ENCODE measurements at places on chromosomes 11 and 22.

GRCh38 chr11:70098936-70099335, 20.8 kb downstream of the ANO1 start:
- DNase-seq: no peak

DNA sequence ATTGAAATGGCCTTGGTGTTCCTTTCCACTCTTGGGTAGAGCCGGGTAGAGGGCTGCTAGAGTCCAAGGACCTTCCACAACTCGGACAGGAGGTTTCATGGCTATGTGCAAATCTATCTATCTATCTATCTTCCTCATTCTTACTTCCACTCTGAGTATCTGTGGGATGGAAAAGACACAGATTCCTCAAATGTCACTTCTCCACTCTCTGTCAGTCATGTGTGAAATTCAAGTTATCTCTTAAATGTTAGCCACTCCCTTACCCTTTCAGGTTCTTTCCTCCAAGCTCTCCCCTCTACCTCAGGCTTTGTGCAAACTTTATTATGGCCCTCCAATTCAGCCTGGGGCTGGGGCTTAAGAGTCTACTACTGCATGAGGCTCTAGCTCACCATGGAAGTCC, 84.3 kb downstream of the GDPD4 start:
- no peak for DNase-seq

GRCh38 chr11:66247295-66247694, 21.1 kb upstream of the RAB1B start:
- DNase-seq: no peak

DNA sequence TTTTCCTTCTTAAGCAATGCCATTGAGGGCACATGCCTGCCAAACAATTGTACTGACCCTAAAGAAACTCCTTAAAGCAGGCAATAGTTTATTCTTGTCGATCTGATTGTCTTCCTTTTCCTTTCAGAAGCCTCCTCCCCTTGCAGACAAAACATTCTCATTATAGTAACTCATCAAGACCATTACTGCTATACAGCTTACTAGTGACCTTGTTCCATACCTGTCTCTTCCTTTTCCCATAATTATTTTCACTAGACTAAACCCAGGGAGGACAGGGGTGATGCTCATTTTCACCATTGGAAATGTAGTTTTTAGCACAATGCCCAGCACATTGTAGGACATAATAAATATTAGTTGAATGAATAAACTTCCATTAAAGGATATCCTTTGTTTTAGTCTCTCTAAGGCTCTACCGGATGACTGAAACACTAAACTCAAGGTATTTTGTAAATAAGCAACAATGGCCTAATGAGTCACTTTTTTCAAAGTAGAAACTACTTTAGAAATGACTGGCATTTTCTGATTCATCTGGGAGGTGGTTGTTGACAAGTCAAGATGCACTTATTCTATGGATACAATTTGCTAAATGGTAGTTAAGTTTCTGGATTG, 9.3 kb upstream of the MSANTD4 start:
- DNase-seq: no peak

GRCh38 chr11:112219476-112220232, 6.6 kb upstream of the PTS start:
- DNase-seq: peak; percentile 77

DNA sequence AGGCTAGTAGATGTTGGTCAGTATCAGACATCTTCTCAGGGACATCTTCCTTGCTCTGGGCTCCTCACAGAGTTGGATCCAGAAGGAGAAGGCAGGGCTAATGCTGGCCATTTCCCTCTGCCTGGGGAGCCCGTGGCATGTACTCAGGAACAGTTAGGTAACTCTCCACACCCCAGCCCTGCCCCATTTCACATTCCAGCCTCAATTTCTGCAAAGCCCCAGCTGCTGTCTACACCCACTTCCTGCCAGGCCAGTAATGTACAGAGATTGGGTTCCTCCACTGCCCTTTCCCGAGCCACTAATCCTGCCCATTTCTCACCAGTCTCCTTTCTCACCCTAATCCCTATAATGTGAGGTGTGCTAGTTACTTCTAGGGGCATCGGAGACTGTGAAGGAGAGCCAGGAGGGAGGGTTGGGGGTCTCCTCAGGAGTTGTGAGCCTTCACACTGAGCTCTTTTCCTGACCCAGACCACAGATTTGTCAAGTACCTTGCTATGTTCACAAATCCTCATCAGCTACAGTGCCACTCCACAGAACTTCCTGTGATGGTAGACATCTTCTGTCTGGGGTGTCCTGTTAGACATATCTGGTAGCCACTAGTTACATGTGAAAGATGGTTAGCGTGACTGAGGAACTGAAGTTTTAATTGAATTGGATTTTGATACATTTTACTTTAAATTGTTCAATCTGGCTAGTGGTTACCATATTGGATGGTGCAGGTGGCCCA, 1.3 kb upstream of the SEC14L3 start:
- no peak for DNase-seq

DNA sequence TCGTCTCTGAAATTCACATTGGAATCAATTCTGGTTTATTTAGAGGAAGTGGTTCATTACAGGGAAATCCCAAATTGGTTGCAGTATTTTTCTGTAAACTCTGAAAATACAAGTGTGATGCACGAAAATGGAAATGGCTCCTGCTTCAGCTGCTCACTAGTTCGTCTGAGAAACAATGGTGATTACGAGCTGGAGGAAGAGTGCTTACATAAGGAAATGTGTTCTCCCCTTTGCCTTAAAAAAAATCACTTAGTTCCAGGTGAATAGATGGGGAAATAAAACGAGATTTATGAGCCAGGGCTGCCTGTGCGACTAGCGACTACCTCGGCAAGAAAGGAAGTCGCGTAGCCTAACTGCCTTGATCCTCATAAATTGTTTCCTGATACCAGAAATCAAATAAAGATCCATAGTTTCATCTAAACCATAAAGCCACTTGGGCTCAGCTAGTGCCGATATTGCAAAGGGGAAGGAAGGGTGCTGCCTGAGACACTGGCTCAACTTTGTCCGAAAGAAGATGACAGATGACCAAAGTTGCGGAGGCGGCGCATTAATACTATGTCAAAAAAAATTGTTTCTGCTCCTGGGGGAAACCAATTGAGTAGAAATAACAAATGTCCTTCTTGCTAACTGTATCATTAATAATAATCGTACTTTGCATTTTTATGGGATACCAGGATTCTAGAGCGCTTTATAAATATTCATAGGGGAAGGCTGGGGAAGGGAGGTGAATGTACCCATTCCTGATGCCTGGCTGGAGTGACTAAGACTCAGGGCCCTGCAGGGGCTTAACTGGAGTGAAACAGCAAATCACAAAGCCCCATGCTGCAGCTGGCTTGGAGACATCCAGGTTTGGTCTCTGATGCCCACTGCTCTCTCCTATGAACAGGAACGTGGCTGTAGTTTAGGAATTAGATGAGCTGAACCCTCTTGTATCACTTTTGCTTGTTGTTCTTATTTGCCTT, 185.7 kb downstream of the BLID start:
- DNase-seq: no peak

- no peak for DNase-seq
These were observed 420.7 kb upstream of the CADM1 start for GRCh38 chr11:115924744-115925567.

DNA sequence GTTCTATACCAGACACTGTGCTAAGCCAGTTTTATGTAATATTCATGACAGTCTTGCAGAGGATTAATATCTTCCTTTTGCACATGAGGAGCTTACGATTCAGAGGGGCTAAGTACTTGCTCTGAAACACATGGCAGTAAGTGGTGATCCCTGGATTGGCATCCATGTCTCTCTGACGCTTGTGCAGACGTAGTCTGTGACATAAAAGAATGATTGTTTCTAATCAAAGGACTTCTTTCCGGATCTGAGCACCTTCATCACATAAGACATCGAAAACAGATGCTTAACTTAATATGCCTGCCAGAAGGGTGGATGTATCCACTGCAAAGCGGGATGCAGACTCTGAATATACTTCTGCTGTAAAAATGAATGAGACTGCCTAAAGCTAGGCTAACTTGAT, 74.8 kb downstream of the ARHGAP42 start:
- peak; percentile 16 for DNase-seq

DNA sequence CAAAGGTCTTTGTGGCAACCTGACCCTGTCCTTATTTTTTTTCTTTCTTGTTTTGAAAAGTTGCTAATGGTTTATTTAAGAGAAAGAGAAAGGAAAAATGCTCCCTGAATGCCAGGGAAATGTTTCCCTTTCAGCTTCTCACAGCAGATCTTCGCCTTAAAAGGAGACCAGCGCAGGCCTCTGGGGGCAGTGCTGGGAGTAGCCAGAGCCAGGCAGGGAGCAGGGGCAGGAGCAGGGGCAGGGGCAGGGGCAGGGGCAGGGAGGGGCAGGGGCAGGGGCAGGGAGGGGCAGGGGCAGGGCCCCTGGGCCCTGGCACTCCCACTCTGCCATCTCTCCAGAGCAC, 5.1 kb downstream of the MOB2 start:
- no peak for DNase-seq

- no peak for DNase-seq
These were observed 67.3 kb upstream of the SHISAL1 start for GRCh38 chr22:44379817-44380755.

DNA sequence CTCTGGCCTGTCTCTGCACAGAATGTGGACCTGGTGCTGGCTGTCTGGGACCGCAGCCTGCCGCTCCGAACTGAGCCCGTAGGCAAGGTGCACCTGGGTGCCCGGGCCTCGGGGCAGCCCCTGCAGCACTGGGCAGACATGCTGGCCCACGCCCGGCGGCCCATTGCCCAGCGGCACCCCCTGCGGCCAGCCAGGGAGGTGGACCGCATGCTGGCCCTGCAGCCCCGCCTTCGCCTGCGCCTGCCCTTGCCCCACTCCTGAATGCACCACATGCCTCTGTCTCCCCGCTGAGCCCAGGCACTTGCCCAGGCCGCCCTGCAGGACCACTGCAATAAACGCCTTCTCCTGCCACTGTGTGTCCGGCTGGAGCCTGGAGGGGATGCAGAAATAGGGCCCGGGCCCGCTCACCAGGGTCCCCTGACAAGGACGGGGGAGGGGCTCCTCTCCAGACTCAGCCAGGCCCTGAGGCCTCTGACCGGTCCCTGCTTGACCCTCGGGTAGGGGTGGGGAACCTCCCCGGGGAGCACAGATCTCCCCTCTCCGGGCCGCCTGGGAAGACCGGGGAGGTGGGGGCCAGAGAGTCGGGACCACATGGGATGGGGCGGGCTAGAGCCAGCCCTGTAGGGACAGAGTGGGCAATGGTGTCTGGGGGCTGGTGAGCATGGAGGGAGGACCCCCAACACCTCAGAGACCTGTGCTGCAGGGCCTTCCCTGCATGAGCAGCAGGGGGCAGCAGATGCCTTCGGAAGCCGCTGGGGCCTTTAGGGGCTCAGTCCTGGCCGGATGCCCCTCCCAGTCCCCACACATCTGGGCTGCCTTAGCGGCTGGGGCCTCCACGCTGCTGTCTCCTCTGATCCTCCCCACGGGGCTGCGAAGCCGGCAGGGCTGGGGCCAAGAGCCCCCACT, 1.4 kb upstream of the TNNI2 start:
- peak; percentile 66 for DNase-seq

All from fibroblast of the conjunctiva (primary cell).